Astrocyte (in vitro differentiated cells and primary cell): ENCODE measurements at places on chromosomes 3 and 15.

- H3K27me3 ChIP-seq, result no peaks in the 10 kb centered on the region
- no peaks in the 10 kb centered on the region for H3K36me3 ChIP-seq
- no peak for DNase-seq
- H3K4me3 ChIP-seq, result no peak overlapping the region
- H3K27ac ChIP-seq, result no peak overlapping the region
Observed at GRCh38 chr3:112745567-112746248, 101.0 kb downstream of the CD200R1L start.

DNA sequence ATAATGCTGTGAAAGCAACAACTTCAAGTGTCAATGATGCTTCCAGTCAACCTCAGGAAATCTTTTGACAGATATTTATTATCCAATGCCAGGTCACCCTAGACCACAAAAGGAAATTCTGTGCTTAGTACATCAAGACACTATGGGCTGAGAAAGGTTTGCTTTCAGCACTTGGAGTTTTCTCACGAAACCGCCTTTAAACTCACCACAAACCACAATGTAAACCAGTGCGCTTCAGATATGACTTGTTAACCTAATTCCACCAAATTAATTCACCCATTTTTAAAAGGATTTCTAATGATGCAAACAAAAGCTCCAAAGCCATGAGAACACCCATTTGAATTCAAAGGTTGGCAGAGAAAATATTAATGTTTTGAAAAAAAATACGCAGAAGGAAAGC lies 292.9 kb upstream of the NR2F2 start:
- no peak overlapping the region for H3K4me3 ChIP-seq
- DNase-seq, result peak; percentile 87
- peaks cover 7% of the 10 kb centered on the region for H3K4me1 ChIP-seq

GRCh38 chr15:96524676-96525417 lies 194.3 kb downstream of the NR2F2 start:
- no peaks in the 10 kb centered on the region for H3K27me3 ChIP-seq
- no peak for DNase-seq
- no peak overlapping the region for H3K4me3 ChIP-seq
- no peaks in the 10 kb centered on the region for H3K4me1 ChIP-seq
- no peaks in the 10 kb centered on the region for H3K36me3 ChIP-seq

DNA sequence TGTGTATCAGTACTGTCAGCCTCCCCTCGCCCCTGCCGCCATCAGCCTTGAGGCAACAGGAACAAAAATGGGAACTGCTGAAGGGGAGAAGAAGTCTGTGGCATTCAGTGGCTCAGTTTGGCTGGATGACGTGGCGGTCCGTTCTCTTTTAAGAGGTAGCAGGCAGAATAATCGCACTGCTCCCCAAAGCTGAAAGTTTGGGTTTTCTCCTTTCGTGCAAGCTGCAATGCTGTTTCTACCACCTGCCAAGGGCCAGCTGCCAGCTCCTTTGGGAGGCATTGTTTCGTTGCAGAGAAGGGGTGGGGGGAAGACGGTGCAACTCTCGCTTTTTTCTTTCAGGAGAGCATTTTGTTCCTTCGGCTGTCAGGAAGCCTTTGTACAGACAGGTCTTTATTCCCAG lies 369.6 kb upstream of the RORA start:
- no peak overlapping the region for H3K27ac ChIP-seq
- no peak overlapping the region for H3K4me3 ChIP-seq
- peaks cover 7% of the 10 kb centered on the region for H3K27me3 ChIP-seq
- no peaks in the 10 kb centered on the region for H3K4me1 ChIP-seq
- no peaks in the 10 kb centered on the region for H3K36me3 ChIP-seq

GRCh38 chr3:24351779-24352469 lies 142.7 kb downstream of the THRB start:
- no peak overlapping the region for H3K4me3 ChIP-seq
- H3K27me3 ChIP-seq, result no peaks in the 10 kb centered on the region
- H3K27ac ChIP-seq, result no peak overlapping the region
- peak; percentile 63 for DNase-seq
- H3K4me1 ChIP-seq, result no peaks in the 10 kb centered on the region

DNA sequence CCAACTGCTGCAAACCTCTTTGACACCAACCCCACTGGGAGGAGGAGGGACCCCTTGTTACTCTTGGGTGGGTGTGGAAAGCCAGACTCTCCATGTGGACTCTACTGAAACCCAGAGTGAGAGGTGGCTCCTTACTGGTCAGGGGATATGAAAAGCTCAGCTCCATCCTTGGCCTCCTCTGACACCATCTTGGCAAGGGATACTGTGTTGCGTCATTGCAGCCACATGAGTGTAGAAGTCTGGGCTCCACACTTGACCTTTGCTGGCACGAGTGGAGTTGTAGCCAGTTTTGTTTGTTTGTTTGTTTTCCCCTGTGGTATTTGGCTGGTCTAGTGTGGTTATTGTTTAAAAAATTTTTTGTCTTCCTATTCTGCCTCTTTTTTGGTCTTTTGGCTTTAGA lies 289.1 kb downstream of the GAP43 start:
- no peak overlapping the region for H3K4me3 ChIP-seq
- H3K4me1 ChIP-seq, result no peaks in the 10 kb centered on the region
- DNase-seq, result no peak
- no peak overlapping the region for H3K27ac ChIP-seq
- no peaks in the 10 kb centered on the region for H3K36me3 ChIP-seq
- no peaks in the 10 kb centered on the region for H3K27me3 ChIP-seq

- no peak overlapping the region for H3K27ac ChIP-seq
- H3K36me3 ChIP-seq, result no peaks in the 10 kb centered on the region
- no peaks in the 10 kb centered on the region for H3K4me1 ChIP-seq
- H3K4me3 ChIP-seq, result no peak overlapping the region
- DNase-seq, result no peak
- H3K27me3 ChIP-seq, result no peaks in the 10 kb centered on the region
Observed at GRCh38 chr3:88312256-88312655, 162.5 kb downstream of the C3orf38 start.

DNA sequence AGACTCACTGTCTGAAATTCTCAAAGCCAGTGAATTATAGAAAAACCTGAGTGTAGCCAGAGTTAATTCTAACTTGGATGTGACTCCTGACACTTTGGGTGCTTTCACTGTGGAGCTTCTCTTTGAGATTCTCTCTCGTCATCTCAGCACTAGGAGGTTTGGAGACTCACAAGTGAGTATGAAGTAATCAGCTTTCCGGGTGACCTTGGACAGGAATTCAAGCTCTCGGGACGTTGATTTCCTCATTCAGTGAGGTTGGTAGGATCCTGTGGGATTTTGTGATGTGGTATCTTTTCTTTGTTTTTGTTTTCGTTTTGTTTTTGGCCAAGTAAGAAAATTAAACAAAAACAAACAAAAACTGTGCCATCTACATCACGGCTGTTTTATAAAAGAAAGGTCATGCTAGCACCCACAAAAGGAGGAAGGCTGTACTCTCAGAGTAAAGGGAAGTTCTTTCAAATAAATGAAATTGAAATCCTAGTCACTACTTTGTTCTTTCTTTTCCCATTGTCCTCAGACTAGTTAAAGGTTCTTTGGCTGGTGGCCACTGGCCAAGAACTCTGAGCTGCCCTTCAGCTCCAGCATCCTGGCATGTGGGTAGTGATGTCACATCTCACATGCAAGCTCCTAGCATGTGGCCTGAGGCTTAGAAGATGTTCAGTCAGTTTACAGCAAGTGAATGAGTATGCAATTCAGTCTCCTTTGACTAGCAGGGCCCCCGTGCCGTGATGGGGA lies 263.3 kb upstream of the TPM1 start:
- peak overlapping the region; percentile 38 for H3K27ac ChIP-seq
- H3K4me1 ChIP-seq, result peaks cover 40% of the 10 kb centered on the region
- no peaks in the 10 kb centered on the region for H3K36me3 ChIP-seq

GRCh38 chr3:66052721-66053549 lies 14.2 kb upstream of the MAGI1 start:
- DNase-seq, result no peak
- H3K36me3 ChIP-seq, result no peaks in the 10 kb centered on the region
- no peak overlapping the region for H3K4me3 ChIP-seq
- no peaks in the 10 kb centered on the region for H3K27me3 ChIP-seq

DNA sequence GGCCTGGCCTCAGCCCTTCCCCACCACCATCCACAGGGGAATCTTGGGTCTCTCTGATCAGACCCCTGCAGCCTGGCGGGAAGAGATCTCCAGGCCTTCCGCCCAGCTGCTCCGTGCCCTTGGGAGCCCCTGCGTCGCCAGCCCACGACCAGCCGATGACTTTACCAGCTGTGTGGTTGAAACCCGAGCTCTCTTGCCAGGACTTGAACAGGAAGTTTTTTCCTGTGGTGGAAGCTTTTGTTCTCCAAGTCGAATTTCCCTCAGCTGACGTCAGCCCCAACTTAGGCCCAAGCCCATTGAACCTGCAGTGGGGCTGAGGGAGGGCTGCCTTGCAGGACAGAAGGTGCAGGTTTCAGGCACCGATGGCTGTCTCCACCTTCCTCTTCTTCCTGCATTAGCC lies 51.7 kb upstream of the SMAD3 start:
- H3K4me3 ChIP-seq, result no peak overlapping the region
- H3K36me3 ChIP-seq, result no peaks in the 10 kb centered on the region
- H3K4me1 ChIP-seq, result peaks cover 15% of the 10 kb centered on the region
- DNase-seq, result peak; percentile 90
- no peaks in the 10 kb centered on the region for H3K27me3 ChIP-seq
- H3K27ac ChIP-seq, result peak overlapping the region; percentile 41

GRCh38 chr3:180594631-180595558 lies 7.1 kb upstream of the TTC14 start:
- peak; percentile 20 for DNase-seq
- H3K4me3 ChIP-seq, result no peak overlapping the region
- H3K4me1 ChIP-seq, result no peaks in the 10 kb centered on the region
- no peaks in the 10 kb centered on the region for H3K27me3 ChIP-seq
- no peak overlapping the region for H3K27ac ChIP-seq

- no peak overlapping the region for H3K27ac ChIP-seq
- peaks cover 11% of the 10 kb centered on the region for H3K4me1 ChIP-seq
- no peak overlapping the region for H3K4me3 ChIP-seq
- DNase-seq, result no peak
- peaks cover 42% of the 10 kb centered on the region for H3K27me3 ChIP-seq
Observed at GRCh38 chr15:65375871-65376607, 1.8 kb downstream of the IGDCC3 start.

GRCh38 chr3:8273479-8273878 lies 228.1 kb upstream of the LMCD1 start:
- DNase-seq, result no peak
- H3K4me1 ChIP-seq, result no peaks in the 10 kb centered on the region

DNA sequence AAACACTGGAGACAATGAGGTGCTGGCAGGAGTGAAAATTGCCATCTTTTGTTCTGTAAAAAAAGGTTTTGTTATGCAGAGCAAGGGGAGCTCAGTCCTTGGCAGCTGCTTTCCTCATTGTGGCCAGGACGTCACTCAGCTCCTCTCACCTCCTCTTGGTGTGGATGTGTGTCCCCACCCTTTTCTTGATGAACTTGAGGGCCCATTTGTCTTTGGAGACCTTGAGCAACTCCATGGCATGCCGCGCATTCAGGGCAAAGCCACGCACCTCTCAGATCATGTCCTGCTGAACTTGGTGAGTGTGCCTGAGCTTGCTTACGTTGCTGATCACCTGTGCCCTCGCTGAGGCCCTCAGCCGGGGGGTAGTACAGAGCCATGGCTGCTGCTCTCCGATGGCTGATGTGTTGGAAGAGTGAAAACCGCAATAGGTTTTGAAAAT lies 24.5 kb upstream of the BDH1 start:
- no peak overlapping the region for H3K4me3 ChIP-seq
- no peaks in the 10 kb centered on the region for H3K36me3 ChIP-seq
- H3K27me3 ChIP-seq, result no peaks in the 10 kb centered on the region
- no peak for DNase-seq
- H3K4me1 ChIP-seq, result no peaks in the 10 kb centered on the region
- H3K27ac ChIP-seq, result no peak overlapping the region

DNA sequence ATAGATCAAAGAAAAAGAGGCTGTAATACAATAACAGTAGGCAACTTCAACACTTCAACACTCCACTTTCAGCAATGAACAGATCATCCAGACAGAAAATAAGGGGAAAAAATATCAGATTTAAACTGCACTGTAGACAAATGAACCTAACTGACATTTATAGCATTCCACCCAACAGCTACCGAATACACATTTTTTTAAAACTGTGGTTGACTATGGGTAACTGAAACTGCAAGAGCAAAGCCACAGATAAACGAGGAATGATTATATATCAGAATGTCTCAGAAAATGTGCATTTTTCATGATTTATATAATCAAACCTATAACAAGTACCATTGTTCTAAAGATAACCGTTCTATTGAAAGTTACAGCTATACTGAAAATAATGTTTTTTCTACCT lies 514.9 kb upstream of the DPPA4 start:
- no peaks in the 10 kb centered on the region for H3K36me3 ChIP-seq
- H3K27me3 ChIP-seq, result no peaks in the 10 kb centered on the region
- peak; percentile 3 for DNase-seq
- H3K4me1 ChIP-seq, result no peaks in the 10 kb centered on the region
- no peak overlapping the region for H3K27ac ChIP-seq

GRCh38 chr15:93245661-93246042 lies 156.6 kb upstream of the RGMA start:
- no peaks in the 10 kb centered on the region for H3K27me3 ChIP-seq
- H3K36me3 ChIP-seq, result no peaks in the 10 kb centered on the region
- DNase-seq, result no peak
- no peak overlapping the region for H3K4me3 ChIP-seq
- no peak overlapping the region for H3K27ac ChIP-seq

- H3K4me3 ChIP-seq, result no peak overlapping the region
- no peak for DNase-seq
- no peak overlapping the region for H3K27ac ChIP-seq
- no peaks in the 10 kb centered on the region for H3K27me3 ChIP-seq
- H3K4me1 ChIP-seq, result no peaks in the 10 kb centered on the region
- H3K36me3 ChIP-seq, result no peaks in the 10 kb centered on the region
Observed at GRCh38 chr3:36548712-36549111, 168.4 kb downstream of the STAC start.

DNA sequence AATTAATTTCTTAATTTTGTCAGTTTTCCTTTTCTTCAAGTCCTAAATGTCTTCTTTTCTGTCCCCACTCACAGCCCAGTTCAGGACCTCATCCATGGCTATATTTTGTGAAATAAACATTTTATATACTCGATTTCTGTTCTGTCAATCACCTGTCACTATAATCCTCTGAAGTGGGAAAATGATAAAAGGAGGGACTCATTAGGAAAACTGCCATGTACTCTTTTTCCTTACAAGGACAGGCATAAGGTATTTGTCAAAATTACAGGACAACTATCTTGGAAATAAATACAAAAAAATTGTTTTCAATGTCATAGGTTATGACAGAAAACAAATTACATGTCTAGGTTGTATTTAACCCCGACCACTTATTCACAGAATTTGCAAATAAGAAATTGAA lies 240.1 kb upstream of the CBLB start:
- H3K36me3 ChIP-seq, result no peaks in the 10 kb centered on the region
- H3K4me3 ChIP-seq, result no peak overlapping the region
- no peaks in the 10 kb centered on the region for H3K4me1 ChIP-seq
- H3K27me3 ChIP-seq, result no peaks in the 10 kb centered on the region
- DNase-seq, result no peak
- H3K27ac ChIP-seq, result no peak overlapping the region

GRCh38 chr3:31550452-31551251 lies 17.9 kb downstream of the STT3B start:
- no peaks in the 10 kb centered on the region for H3K36me3 ChIP-seq
- H3K4me3 ChIP-seq, result no peak overlapping the region
- H3K4me1 ChIP-seq, result no peaks in the 10 kb centered on the region
- no peaks in the 10 kb centered on the region for H3K27me3 ChIP-seq
- no peak for DNase-seq
- no peak overlapping the region for H3K27ac ChIP-seq
